ENCODE measurements at places on chromosomes 1 and 21. TPM values are rescaled to one million over a fixed set of nuclear protein-coding genes. Genes with fewer than 3 reads are reported as not detected.

DNA sequence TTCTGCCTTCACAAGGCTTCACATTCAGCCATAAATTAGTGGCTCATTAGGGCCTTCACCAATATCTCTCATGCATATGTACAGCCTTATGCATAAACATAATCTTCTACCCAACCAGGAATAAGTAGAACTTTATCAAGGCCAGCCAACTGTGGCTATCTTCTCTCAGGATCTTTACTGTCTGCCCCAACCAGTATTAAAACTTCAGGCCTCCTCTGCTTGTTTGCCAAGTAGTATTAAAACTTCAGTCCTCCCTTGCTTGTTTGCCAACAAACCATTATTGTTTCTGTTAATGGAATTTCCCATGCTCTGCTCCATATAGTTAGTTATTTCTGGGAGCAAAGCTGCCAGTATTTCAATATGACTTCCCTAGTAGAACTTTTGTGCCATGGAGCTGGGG lies 80.1 kb downstream of the SLC5A9 start:
- no peaks in the 10 kb centered on the region for H3K27me3 ChIP-seq
- no peak for DNase-seq
- no peak overlapping the region for H3K4me3 ChIP-seq
- peaks cover 15% of the 10 kb centered on the region for H3K36me3 ChIP-seq
- H3K4me1 ChIP-seq = no peaks in the 10 kb centered on the region

GRCh38 chr1:73778471-73778870 lies 419.5 kb downstream of the LRRIQ3 start:
- H3K4me3 ChIP-seq = no peak overlapping the region
- no peaks in the 10 kb centered on the region for H3K4me1 ChIP-seq
- H3K27me3 ChIP-seq = no peaks in the 10 kb centered on the region
- no peaks in the 10 kb centered on the region for H3K36me3 ChIP-seq

- DNase-seq = no peak
- H3K27ac ChIP-seq = peak overlapping the region; percentile 96
- H3K4me3 ChIP-seq = peak overlapping the region; percentile 92
- peaks cover 9% of the 10 kb centered on the region for H3K36me3 ChIP-seq
Observed at GRCh38 chr1:96721053-96721415, 550 bp upstream of the PTBP2 start.

GRCh38 chr21:29638761-29639327 lies 301.0 kb downstream of the GRIK1 start:
- no peak overlapping the region for H3K4me3 ChIP-seq
- no peaks in the 10 kb centered on the region for H3K36me3 ChIP-seq
- no peak overlapping the region for H3K27ac ChIP-seq
- no peaks in the 10 kb centered on the region for H3K4me1 ChIP-seq
- no peaks in the 10 kb centered on the region for H3K27me3 ChIP-seq

- DNase-seq = no peak
- H3K36me3 ChIP-seq = no peaks in the 10 kb centered on the region
- H3K27me3 ChIP-seq = no peaks in the 10 kb centered on the region
- no peak overlapping the region for H3K4me3 ChIP-seq
- no peaks in the 10 kb centered on the region for H3K4me1 ChIP-seq
Observed at GRCh38 chr1:149906570-149907075, 7.3 kb downstream of the BOLA1 start.

DNA sequence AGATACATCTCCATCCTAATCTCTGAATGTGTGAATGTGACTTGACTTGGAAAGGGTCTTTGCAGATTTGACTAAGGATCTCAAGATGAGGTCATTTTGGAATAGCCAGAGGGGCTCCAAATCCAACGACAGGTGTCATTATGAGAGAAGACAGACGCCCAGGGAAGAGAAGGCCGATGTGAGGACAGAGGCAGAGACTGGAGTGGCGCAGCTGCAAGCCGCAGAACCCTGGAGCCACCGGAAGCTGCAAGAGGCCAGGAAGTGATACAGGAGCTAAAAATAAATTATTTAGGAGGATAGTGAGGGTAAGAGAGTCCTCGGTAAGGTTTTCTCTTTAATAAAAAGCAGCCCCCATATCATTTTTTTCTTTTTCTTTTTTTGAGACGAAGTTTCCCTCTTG lies 9.7 kb upstream of the AADACL4 start:
- no peak for DNase-seq
- H3K4me3 ChIP-seq = no peak overlapping the region
- no peaks in the 10 kb centered on the region for H3K36me3 ChIP-seq
- peak overlapping the region; percentile 66 for H3K27ac ChIP-seq
- peaks cover 8% of the 10 kb centered on the region for H3K4me1 ChIP-seq

DNA sequence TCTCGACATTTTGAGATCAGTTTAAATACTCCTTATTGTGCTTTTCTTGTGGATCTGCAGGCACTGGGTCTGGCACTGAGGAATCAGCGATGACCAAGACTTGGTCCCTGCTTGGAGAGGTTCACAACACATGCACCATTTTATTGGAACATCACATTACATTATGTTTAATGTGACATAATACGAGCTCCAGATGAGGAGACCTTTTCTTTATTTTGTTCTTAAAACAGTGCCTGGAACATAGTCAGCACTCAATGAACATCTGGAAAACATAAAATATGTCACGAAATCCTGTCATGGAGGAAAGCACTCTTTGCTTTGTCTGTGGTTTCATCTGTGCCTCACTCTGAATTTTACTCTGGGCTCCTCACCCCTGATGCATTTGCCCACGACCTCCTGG lies 110.7 kb downstream of the ST6GALNAC3 start:
- no peaks in the 10 kb centered on the region for H3K27me3 ChIP-seq
- H3K36me3 ChIP-seq = no peaks in the 10 kb centered on the region
- no peak for DNase-seq
- no peaks in the 10 kb centered on the region for H3K4me1 ChIP-seq
- H3K4me3 ChIP-seq = no peak overlapping the region

DNA sequence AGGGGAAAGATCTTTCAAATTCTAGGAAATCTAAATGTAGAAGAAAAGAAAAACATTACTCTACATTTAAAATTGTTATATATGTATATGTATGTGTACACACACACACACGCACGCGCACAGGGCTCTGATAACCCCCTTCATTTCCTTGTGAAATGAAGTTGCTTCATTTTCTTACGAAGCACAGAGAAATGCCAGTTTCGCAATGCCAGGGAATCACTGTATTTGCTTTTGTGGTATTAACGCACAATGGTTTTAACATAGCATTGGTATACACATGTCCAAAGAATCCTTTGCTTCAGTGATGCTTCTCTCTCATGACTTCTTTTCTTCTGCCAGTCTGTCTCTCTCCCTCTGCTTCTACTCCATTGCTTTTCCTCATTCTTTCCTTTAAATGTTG lies 8.4 kb upstream of the DDAH1 start:
- H3K36me3 ChIP-seq = no peaks in the 10 kb centered on the region
- H3K4me3 ChIP-seq = no peak overlapping the region
- no peak for DNase-seq
- H3K27me3 ChIP-seq = no peaks in the 10 kb centered on the region
- H3K27ac ChIP-seq = no peak overlapping the region

DNA sequence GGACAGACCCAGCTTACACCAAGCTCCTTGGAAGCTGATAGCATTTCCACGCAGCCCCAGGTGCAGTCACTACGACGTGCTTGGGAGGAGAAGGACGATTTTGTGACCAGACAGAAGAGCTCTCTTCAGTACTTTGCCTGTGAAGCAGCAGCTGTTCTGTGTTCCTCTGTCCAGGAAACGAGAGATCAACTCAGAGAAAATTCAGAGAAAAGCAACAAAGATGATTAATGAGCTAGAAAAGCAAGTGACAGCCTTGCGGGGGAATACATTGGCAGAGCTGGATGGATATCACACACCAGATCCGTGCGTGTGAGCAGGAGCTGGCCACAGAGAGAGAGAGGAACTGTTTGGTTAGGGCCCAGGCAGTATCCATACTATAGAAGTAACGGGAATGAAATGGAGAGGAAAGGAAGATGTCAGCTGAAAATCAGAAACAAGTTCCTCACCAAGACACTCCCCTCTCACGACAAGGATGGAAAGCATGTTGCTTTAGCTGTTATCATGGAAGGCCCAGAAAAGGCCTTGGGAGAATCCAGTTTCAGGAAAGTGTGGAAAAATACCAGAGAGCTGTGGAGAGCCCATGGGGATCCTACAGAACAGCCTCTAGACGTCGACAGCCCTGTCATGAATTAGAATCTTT lies 106.2 kb downstream of the TOMM20 start:
- DNase-seq = no peak
- peak overlapping the region; percentile 63 for H3K27ac ChIP-seq
- H3K4me1 ChIP-seq = peaks cover 18% of the 10 kb centered on the region
- no peak overlapping the region for H3K4me3 ChIP-seq
- no peaks in the 10 kb centered on the region for H3K27me3 ChIP-seq
- no peaks in the 10 kb centered on the region for H3K36me3 ChIP-seq

DNA sequence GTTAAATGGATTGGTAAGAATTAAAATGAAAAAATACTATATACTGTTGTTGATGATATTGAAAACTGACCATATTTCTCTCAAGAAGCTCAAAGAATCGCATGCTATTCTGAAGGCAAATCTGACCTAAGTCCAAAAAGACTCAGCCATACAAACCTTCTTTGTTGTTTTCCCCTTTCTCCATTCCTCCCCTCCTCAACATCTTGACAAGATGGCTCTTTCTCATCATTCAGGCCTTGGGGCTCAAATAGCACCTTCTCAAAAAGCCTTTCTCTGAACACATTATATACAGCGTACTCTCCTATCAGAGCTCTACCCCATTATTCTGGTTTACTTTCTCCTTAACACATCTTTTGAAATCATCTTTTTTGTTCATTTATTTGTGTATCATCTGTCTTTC lies 17.2 kb downstream of the COLGALT2 start:
- H3K4me1 ChIP-seq = peaks cover 43% of the 10 kb centered on the region
- no peak for DNase-seq
- no peaks in the 10 kb centered on the region for H3K36me3 ChIP-seq

DNA sequence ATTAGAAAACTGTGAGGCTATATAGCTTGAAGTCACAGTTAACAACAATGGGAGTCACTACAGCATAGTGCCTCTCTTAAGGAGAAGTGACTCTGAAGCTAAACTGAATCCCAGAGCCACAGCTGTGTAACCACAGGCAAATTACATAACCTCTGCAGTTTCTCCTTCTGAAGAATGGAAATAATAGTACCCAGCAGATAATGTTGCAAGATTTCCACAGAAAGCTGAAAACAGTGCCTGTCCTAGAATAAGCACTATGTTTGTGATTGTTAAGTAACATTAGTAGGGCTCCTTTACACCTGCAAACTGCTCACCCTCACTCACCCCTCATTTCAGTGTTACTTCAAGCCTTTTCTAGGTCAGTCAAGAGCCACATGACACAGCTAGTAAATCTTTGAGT lies 886.7 kb downstream of the PLA2G4A start:
- H3K27me3 ChIP-seq = no peaks in the 10 kb centered on the region
- H3K36me3 ChIP-seq = no peaks in the 10 kb centered on the region
- DNase-seq = no peak
- H3K27ac ChIP-seq = no peak overlapping the region
- H3K4me3 ChIP-seq = no peak overlapping the region

- no peaks in the 10 kb centered on the region for H3K4me1 ChIP-seq
- no peaks in the 10 kb centered on the region for H3K36me3 ChIP-seq
- no peak overlapping the region for H3K4me3 ChIP-seq
- no peak overlapping the region for H3K27ac ChIP-seq
- H3K27me3 ChIP-seq = peaks cover 38% of the 10 kb centered on the region
- DNase-seq = peak; percentile 85
Observed at GRCh38 chr1:112369392-112370285, 26.4 kb upstream of the CTTNBP2NL start.

DNA sequence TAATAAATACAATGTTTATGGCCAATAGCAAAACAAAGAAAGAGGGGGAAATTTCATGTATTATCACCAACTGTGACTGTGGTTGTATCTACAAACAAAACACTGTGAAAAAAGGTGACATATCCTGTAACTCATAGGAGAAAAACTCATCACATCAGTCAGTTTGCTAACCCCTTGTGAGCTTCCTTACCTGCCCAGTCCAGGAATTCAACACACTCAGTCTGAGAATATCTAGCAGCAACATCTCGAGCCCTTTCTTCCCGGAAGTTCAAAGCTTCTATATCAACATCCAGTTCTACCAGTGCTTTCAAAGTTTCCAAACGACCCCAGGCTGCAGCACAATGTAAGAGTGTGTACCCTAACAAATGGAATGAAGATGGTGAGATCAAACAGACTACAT lies 11.5 kb downstream of the TEX50 start:
- no peaks in the 10 kb centered on the region for H3K4me1 ChIP-seq
- no peak overlapping the region for H3K27ac ChIP-seq
- no peak overlapping the region for H3K4me3 ChIP-seq
- no peaks in the 10 kb centered on the region for H3K27me3 ChIP-seq
- H3K36me3 ChIP-seq = no peaks in the 10 kb centered on the region

GRCh38 chr1:171844381-171844780 lies 3.1 kb downstream of the DNM3 start:
- H3K4me3 ChIP-seq = no peak overlapping the region
- no peaks in the 10 kb centered on the region for H3K27me3 ChIP-seq
- H3K27ac ChIP-seq = no peak overlapping the region
- no peak for DNase-seq
- H3K36me3 ChIP-seq = no peaks in the 10 kb centered on the region

GRCh38 chr1:23111600-23112535 lies 56.8 kb downstream of the LUZP1 start:
- no peak overlapping the region for H3K4me3 ChIP-seq
- H3K27ac ChIP-seq = no peak overlapping the region
- DNase-seq = no peak
- H3K36me3 ChIP-seq = peaks cover 22% of the 10 kb centered on the region
- H3K27me3 ChIP-seq = no peaks in the 10 kb centered on the region
- H3K4me1 ChIP-seq = peaks cover 49% of the 10 kb centered on the region

DNA sequence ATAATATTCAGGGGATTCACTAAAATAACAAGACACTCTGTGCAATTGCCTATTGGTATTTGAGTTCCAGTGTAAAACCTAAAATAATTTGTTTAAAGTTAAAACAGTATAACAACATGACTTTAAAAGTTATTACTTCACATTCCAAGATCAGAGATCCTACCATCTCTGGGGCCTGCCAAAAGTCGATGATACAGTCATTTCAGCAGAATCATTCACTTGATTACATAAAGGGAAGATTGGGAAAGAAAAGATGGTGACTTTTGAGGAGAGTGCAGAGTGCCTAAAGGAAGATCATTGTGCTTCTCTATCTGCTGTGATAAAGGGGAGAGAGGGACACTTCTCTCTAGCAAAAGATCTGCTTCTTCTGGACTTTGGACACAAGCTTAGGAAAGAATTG lies 784.4 kb upstream of the ADGRL4 start:
- H3K27me3 ChIP-seq = no peaks in the 10 kb centered on the region
- H3K27ac ChIP-seq = no peak overlapping the region
- no peaks in the 10 kb centered on the region for H3K4me1 ChIP-seq
- H3K36me3 ChIP-seq = no peaks in the 10 kb centered on the region
- DNase-seq = no peak

The ANGPTL7 gene
- 0.15 TPM for polyA plus RNA-seq

The TTC22 gene
- polyA plus RNA-seq = 0.15 TPM

The ZFYVE9 gene
- 2.6 TPM for polyA plus RNA-seq

The TRIM46 gene
- polyA plus RNA-seq = 0.07 TPM

The SPEN gene
- polyA plus RNA-seq = 11.2 TPM

The BLACAT1 gene
- not detected for polyA plus RNA-seq

The C4BPB gene
- not detected for polyA plus RNA-seq

The CFAP107 gene
- polyA plus RNA-seq = not detected

The ZBTB8B gene
- polyA plus RNA-seq = not detected

The AADACL4 gene
- polyA plus RNA-seq = not detected

The FAM177B gene
- polyA plus RNA-seq = 0.06 TPM

The KCNJ15 gene
- polyA plus RNA-seq = not detected
